Iris pigment epithelial cell (primary cell): ENCODE measurements at places on chromosomes 11 and 22.
A peak's percentile ranks its signal among the peaks of the same experiment; 100 is the strongest.

DNA sequence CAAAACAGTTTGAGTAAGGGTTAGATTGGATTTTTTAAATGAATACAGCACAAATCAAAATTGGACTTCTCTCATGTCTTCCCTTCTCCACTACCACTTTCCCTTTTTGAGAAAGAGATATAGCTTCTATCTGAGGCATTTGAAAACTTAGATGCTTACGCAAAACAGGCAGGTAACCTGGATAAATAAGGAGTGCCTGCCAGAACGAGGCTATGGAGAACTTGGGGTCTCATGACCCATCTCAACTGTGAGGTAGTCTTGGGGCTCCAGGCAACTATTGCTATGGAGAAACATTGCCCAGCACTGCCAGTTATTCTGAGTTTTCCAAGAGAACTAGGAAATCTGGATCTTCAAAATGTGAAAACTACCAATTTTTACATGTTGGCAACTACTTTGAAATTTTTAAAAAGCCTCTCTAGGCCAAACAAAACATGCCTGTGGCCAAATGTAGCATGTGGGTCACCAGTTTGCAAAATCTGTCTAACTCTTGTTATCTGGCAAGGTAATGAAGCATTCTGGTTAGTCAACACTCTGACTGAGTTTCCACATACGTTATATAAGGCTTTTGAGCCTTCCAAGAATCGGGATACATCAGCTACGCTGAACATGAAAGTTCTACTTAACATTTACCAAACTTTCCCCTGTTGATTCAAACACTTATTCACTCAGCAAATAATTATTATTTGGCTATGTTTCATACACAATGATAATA lies 752.7 kb downstream of the KCNA4 start:
- peak; percentile 73 for DNase-seq

- DNase-seq: no peak
Observed at GRCh38 chr22:48705917-48706605, 1121.6 kb downstream of the BRD1 start.

- peak; percentile 79 for DNase-seq
Observed at GRCh38 chr11:35615921-35616900, 2.0 kb upstream of the FJX1 start.

DNA sequence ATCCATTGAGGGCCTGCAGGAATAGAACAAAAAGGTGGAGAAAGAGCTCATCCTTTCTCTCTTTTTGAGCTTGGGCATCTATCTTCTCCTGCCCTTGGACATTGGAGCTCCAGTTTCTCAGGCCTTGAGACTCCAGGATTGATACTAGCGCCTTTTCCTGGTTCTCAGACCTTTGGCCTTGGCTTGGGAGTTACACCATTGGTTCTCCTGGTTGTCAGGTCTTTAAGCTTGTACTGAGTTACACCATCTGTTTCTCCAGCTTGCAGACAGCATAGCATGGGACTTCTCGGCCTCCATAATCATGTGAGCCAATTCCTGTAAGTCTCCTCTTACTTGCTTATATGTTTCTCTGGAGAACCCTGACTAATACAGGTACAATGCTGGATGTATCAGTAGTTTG lies 72.6 kb downstream of the GRK3 start:
- no peak for DNase-seq

DNA sequence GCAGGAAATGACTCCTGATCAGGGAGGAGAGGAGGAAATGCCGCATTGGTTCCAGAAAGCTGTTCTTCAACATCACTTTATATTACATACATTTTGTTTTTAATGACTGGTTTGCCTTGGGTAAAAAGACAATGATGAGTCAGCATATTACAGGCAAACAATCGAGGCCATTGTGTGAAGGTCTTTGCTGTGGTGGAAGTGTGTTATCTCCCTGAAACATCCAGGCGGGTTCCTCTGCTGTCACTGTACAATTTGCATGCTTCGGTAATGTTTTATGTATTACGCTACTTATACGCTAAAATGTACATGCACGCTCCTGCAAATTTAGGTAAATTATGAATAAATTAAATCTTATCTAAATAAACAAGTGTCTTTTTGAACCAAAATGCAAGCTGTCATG lies 161.1 kb downstream of the KIRREL3 start:
- DNase-seq: no peak

DNA sequence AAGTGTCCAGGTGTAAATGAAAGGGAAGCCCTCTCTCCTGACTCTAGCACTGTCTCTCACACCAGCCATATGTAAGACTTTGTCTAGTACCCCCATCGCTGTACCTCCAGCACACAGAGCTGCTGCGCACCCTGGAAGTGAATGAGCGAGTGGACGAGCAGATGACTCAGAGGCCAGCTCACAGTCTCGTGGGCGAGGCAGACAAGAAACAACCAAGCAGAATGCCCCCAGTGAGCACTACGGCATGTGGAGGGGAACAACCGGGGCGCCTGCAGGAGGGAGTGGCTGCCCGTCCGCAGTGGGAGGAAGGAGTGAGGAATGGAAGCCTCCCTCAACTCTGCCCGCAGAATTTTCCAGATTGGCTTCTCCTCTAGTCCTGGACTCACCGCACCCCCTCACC lies 46.4 kb downstream of the MCM5 start:
- DNase-seq: peak; percentile 96

DNA sequence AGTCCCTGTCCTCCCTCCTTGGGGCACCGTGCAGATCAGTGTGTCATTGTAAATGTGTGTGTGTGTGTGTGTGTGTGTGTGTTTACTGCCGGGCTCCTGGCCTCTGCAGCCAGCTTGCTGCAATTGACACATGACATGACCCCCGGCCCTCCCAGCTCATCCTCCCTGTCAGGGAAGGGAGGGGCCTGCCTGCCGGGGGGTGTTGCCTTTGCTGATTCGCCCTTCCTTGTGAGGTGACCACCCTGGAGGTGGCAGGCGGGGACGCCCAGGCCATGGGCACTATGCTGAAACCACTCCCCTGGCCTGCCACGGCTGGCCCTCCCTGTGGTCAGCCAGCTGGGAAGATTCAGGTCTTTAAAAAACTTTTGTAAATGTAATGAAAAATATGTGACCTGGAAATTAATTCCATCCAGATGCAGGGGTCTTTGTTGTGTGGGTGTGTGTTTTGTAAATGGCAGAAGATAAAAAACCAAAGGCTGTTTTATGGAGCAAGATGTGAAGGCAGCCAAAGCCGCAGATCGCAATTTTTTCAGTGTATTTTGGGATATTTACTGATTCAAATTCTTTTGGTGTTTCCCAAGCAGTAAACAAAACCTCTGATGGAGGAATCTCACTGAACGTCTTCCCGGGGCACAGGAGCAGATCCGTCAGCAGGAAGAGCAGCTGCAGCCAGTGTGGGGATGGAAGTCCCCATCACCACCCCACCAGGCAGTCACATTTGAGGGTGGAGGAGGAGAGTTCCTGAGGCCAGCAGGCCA lies 23.2 kb downstream of the SHISAL1 start:
- DNase-seq: no peak

DNA sequence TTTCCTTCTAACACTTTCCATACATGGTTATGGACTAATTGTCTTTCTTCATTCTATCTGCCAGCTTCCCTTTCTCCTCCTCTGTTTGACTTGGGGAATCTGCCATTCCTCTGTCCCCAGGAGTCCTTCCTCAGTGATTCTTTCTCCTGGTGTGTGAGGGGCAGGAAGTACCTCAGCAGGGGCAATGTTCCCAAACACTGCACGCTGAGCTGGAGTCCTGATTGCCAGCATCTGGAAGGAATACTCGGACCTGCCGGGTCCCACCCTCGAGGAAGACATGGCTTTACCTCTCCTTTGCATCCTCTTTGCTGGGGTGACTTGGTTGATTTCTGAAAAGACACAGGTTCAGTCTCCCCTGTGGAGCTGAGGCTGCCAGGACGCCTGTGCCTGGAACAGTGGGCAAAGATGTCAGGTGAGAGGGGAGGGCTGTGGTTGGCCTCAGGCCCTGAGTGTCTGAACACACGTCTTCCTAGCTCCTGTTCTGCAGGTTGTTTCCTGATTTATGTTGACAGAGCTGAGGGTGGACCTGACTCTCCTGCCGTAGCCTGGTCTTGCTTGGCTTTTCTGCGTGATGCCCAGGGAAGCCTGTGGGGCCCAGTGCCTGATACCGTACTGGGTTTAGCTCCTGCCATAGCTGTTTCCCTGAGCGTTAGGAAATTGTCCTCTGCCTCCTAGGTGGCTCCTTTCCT lies 4.3 kb downstream of the COX8A start:
- DNase-seq: no peak

- DNase-seq: no peak
Observed at GRCh38 chr11:690738-691633, 4.0 kb downstream of the DEAF1 start.

DNA sequence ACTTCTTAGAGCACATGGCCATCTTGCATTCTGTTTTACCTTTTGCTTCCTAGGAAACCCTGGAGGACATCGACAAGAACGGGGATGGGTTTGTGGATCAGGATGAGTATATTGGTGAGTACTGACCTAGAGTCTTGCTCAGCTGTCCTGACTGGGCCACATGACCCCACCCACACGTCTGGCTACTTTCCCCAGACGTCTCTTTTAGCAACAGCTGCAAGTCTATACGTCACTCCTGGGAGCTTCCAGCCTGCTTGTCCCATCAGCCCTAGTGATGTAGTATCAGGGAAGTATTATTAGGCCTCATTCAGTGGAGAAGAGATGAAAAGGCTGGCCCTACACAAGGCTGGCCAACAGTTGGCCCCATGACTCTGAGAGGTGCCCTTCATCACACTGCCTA lies 9.6 kb downstream of the RCN1 start:
- DNase-seq: no peak

DNA sequence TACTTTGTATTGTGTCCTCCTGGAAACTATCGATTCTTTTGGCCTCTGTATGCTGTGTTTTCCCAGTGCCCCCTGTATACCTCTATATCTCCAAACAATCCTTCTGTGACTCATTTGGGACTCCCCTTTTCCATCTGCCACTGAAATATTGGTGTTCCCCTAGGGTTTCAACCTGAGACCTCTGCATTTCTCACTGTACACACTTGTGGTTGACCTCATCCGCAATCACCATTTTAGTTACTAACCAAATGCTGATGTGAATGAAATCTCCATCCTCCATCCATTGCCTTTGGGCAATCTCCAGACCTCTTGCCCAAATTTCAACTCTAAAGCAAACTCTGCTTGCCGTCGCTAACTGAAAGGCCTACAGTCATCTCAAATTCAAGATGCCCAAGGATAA lies 190.6 kb upstream of the PLET1 start:
- no peak for DNase-seq

GRCh38 chr11:111044751-111045406 lies 200.6 kb upstream of the POU2AF2 start:
- DNase-seq: no peak

- no peak for DNase-seq
Observed at GRCh38 chr11:116636341-116636929, 136.4 kb downstream of the BUD13 start.

- DNase-seq: peak; percentile 97
Observed at GRCh38 chr11:106961518-106961917, 56.8 kb downstream of the GUCY1A2 start.

- DNase-seq: no peak
Observed at GRCh38 chr22:42716221-42716620, 4.4 kb downstream of the A4GALT start.

DNA sequence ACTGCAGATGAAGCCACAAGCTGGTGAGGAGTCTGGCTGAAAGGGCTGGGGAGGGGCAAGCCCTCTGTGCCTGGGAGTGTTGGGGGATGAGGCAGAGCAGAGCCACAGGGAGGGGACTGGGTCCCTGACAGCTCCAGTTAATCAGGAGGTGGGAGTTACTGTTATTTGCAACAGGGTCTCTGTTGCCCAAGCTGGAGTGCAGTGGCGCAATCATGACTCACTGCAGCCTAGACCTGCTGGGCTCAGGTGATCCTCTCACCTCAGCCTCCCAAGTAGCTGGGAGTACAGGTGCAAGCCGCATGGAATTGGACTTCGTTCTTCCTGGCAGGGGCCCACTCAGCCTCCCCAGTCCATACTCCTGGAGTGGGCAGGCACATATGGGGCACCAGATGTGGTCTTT lies 7.7 kb downstream of the SCN2B start:
- DNase-seq: no peak

GRCh38 chr11:16184588-16184987 lies 171.8 kb downstream of the SOX6 start:
- DNase-seq: peak; percentile 79

DNA sequence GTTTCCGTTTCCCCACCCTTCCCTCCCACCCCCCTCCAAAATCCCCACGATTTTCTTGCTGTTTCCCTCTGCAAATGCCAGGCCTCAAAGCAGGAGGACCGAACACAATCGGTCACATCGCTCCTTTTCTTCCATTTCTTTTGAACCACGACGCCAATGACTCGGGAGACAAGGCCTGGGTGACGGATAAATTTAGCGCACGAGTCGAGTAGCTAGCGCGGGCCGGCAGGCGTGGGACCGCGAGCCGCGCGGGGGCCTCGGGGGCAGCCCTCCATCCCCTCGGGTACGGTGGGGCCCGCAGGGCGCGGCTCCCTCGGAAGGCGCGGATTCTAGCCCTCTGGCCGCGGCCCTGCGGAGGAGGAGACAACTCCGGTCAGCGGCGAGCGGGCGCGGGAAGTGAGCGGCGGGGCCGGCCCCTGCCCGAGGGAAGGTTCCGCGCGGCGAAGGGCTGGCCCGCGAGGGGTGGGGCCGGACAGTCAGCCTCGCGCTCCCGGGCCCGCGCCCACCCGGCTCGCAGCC lies 414 bp downstream of the JOSD1 start:
- DNase-seq: peak; percentile 52

GRCh38 chr11:111347002-111347722 lies 31.9 kb downstream of the POU2AF1 start:
- no peak for DNase-seq

DNA sequence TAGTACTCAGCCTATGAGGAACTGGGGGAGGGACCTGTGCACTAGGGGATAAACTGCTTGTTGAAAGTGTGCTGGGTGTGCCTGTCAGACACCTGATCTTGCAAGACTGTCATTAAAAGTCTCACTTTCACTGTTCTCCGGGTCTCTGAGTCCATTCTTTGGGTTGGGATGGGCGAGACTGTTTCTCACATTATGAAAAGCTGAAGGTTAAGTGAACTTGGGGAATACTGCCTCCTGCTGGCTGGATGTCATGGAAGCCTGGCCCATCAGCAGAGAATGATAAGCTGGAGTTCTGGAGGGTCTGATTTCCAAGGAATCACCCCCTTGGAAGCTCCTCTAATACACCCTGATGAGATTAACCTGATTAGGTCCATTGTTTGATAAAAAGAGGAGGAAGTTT lies 9.0 kb upstream of the VPREB1 start:
- peak; percentile 24 for DNase-seq

DNA sequence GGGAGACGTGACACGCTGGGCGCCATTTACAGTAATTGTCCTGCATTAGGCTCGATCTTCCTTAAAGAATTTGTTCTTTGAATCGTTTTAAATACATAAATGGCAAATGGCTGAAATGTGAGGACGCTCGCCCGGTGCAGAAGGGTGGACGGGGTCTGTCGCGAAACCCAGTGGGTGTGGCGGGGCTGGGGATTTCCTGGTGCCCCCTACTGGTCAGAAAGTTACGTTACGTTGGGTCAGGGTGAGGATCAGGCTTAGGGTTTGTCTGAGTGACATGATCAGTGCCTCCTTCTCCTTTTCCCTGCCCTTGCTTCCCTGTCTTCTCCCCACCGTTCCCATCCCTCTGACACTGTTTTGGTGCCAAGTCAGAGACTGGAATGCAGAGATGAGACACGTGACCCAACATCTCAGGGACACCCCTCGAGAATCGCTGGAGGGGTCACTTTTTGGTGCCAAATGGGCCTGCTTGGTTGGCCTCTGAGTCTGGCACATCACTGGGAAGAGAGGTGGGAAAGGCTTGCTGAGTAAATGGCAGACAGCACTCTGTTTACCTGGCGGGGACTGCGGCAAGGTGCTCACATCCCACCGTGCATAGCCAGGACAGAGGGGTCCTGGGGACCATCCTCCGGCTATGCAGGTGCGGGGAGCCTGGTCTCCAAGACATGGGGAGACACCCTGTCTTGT lies 1107.6 kb downstream of the BRD1 start:
- DNase-seq: no peak
